CD8-positive, alpha-beta memory T cell (primary cell): ENCODE measurements at places on chromosomes 4 and X. TPM values are rescaled to one million over a fixed set of nuclear protein-coding genes. Genes with fewer than 3 reads are reported as not detected.

SLC49A3 gene
- 1.1 TPM for total RNA-seq

PNMA6F gene
- total RNA-seq, result not detected

PNMA6A gene
- 1.7 TPM for total RNA-seq

CNGA1 gene
- not detected for total RNA-seq

ANKRD50 gene
- 0.15 TPM for total RNA-seq

HPGD gene
- total RNA-seq, result 1.4 TPM

NXF2 gene
- total RNA-seq, result not detected

HSFX2 gene
- 0.29 TPM for total RNA-seq

CENPVL1 gene
- total RNA-seq, result not detected

NDUFC1 gene
- 50.2 TPM for total RNA-seq
